Activated T-helper 1 cell treated with anti-CD3 and anti-CD28 coated beads, Interleukin-2, amount 50 U/mL, for 16 hours (primary cell): ENCODE measurements at places on chromosomes 3 and 15.

DNA sequence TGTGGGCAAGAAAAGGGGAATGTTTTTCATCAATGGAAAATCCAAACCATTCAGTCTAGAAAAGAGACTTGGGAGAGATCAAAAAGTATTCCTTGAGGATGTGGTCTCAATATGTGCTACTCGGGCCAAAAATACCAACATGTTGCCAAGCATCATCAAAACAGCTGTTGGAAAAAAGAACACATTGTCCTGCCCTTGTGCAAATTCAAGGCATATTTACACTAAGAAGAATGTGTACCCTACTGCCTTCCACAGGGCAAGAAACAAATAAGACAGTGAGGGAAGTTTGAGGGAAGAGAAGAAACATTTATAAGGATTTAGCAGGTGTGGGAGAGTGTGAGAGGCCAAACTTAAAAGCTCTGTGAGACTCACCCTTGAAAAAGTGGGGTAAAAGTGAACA, 252.1 kb downstream of the NTRK3 start:
- DNase-seq: no peak

GRCh38 chr3:105388176-105388575, 21.5 kb downstream of the ALCAM start:
- no peak for DNase-seq

GRCh38 chr15:67307889-67308597, 53.5 kb downstream of the IQCH start:
- no peak for DNase-seq

GRCh38 chr3:120497818-120498217, 47.0 kb upstream of the FSTL1 start:
- no peak for DNase-seq

DNA sequence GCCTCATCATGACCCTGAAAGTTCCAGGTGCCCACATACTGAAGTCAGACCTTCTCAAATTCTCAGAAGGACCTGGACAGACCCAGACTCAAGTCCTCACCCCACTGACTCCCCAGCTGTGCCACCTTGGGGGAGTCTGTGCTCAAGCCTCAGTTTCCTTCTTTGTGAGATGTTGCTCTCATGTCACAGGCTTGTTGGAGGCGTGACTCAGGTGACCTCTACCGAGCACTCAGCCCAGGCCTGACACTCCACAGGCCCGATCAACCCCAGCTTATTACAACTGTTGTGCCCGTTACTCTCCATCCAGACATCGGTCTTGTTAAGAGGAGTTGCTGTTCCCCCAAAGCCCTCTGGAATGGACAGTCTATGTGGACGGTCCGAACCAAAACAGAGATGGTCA, 276.1 kb upstream of the LYSMD4 start:
- no peak for DNase-seq

DNA sequence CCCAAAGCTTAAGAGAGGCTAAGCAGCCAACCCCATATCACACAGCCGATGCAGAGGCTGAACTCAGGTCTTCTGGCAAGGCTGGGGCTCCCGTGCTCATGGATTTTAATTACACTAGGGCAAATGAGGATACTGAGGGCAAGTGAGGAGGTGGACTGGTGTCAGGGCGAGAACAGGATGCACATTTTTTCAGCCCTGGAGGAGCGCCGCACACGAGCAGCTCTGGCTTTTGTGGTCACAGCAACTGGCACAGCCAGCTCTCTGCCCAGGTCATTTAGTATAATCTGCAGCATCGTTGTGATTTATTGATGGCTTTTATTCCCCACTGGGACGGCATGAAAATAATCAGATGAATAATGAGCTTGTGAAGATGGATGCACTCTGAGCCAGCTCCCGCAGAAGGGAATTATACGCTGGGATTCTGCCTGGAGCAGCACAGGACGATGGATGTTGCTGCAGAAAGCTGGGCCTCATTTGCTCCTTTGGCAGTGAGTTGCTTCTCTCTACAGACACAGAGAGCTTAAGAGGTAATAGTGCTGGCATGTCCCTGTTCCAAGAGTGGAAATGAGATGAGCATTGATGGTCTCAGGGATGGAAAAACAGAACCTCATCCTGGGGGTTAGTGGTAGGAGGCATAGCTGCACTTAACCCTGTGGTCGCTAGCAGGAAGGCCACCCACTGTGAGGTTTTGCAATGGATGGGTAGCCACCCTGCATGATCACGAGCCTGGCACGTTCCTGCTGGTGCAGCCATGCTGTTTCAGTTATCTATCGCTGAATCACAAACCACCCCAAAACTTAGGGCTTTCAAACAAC, 135.4 kb downstream of the UACA start:
- no peak for DNase-seq

- DNase-seq: no peak
These were observed 185.3 kb downstream of the FNDC3B start for GRCh38 chr3:172224560-172225214.

DNA sequence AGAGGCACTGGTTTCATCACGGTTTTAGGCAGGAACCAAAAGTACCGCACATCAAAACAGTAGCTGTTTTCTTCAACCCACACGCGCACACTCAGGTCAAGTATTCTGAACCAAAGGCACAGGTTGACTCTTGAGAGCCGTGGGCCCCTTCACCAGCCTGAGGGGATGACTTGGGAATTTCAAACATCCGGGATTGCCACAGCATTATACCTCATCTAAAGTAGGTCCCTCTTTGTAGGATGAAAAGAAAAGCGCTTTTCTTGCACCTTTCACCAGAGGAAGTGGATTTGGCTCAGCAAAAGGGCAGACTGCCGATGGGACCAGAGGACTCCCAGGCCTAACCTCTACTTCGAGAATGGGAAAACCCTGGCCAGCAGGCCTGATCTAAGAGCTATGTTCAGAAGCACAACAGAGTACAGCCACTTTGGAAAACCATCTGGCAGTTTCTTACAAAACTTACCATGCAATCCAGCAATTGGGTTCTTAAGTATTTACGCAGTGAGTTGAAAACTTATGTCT, 88.2 kb upstream of the PROK2 start:
- DNase-seq: no peak

DNA sequence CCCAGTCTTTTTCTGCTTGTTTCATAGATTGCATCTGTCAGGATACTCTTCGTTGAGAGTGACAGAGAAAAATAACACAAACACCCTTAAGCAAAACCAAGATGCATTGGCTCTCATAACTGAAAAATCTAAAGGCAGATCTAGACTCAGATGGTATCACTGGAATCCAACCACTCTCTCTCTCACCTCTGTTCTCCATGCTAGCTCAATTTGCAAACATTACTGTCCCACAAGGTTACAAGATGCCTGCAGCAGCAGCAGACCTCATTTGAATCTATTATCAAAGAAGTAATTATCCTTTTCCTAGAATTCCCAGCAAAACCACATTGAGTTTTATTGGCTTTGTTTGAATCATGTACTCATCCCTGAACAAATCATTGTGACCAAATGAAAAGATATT, 19.1 kb upstream of the PCOLCE2 start:
- DNase-seq: no peak

- DNase-seq: no peak
These were observed 20.1 kb downstream of the DLEC1 start for GRCh38 chr3:38059148-38059547.
